Muscle of arm (tissue), 14 donors: ENCODE measurements at places on chromosomes 12 and 14.

GRCh38 chr12:91994208-91994797 lies 151.3 kb downstream of the BTG1 start:
- DNase-seq, result no peak

GRCh38 chr12:71503579-71504391 lies 64.2 kb downstream of the LGR5 start:
- no peak for DNase-seq

GRCh38 chr12:131033486-131033885 lies 79.8 kb downstream of the ADGRD1 start:
- DNase-seq, result no peak

- no peak for DNase-seq
Observed at GRCh38 chr14:104816616-104816884, 15.6 kb downstream of the ZBTB42 start.

DNA sequence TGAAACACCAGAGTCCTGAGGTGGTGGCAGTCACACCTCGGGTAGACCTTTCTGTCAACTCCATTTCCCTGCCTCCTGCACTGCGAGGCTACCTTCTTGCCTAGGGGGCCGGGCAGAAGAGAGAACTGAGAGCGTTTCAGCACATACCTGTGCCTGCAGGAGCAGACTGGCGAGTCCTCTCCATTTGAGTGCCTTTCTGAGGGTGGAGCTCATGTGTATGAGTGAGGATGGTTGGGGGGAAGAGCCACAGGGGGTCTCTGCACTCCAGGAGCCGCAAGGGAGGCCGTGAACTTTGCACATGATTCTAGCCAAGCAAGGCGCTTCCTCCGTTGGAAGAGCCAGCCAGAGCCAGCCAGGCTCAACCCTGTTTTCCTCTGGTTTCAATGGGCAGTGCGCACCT lies 31.0 kb upstream of the CCND2 start:
- DNase-seq, result no peak

DNA sequence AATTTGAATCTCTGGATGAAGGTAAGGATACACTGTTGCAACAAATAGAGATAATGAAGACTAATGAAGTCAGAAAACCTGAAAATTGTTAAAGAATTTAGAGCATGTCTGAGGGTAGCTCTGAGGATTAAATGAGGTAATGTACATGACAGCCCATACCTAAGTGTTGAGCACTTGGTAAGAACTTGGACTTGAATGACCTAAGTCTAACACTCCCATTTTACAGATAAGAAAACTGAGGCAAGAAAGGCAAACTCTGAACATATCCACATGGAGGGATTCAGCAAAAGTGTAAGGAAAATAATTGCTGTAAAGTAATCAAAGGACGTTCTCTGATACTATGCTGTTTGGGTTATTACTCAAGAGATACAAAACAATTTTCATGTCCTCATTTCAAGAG lies 29.0 kb downstream of the PTPRB start:
- no peak for DNase-seq

DNA sequence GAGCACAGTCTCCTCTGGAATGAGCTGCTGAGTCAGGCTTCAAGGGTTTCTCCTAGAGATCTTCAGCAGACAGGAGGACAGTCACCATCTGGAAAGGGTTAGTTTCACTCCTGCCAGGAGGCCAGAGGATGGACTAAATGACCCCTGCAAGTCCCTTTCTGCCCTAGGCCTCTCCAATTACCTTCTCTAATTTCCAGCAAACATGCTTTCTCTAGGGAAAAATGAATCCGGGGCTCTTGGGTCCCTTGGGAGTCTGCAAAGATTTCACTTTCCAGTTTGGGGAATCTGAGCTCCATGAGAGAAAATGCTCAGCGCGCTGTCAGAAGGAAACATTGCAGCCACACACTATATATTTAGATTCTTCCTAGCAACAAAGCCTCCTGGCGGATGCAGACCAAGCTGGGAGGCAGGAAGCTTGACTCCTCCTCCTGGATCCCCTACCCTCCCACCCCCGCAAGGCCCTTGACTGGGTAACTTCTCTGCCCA lies 184.4 kb upstream of the CCND2 start:
- DNase-seq, result peak; percentile 59

GRCh38 chr12:9033265-9033887 lies 44.0 kb downstream of the KLRG1 start:
- no peak for DNase-seq

DNA sequence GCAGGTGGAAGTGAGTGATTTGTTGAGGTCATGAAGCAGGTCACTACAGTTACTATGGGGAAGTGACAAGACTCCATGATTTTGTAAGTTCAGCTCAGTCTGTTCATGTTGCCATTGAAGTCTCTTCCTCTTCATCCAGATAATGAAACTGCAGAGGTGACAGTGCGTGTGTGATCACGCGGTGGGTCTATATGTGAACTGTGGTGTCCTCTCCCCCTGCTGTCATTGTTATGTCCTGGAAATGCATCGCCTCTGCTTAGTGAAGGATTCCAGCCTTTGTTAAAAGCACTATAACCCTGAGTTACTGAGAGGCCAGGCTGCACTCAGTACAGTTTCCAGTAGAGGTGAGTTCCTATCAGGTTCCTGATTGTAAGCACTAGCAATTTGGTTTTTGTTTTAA lies 216.2 kb upstream of the RMST start:
- no peak for DNase-seq

GRCh38 chr12:12985817-12986408 lies 14.2 kb downstream of the HEBP1 start:
- DNase-seq, result no peak

DNA sequence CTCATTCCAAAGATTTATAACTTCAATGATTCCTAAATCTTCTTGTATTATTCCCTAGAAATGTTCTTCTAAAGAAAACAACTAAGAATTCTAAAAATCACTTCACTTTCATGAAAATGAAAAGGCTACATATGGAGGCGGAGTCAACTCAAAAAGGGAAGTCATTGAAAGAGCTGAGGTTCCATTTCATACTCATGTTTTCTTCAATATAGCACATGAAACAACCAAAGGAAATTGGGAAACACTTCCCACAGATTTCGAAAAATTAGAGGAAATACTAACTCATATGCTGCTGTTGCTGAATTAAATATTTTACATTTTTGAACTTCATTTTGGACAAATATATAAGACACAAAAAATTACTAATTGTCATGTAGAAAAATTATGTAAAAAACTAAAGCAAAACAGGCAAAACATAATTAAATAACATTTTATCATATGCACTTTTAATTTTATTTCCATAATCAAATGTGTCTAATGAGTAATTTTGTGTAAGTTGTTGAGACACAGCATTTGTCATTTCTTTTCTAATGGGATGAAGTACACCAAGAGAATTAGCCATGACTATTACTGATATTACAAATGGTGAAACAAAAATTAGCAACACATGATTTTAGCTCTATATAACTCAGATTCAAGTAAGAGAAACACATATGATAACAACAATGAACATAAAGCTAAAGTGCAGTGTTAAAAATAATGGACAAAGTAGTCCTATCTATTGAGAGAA lies at the start of gene CD163:
CD163 (minus strand) TSS at position 92 of the 730 bp plus-strand sequence; CDS start at position 5, 87 bp downstream.
- DNase-seq, result peak; percentile 12

DNA sequence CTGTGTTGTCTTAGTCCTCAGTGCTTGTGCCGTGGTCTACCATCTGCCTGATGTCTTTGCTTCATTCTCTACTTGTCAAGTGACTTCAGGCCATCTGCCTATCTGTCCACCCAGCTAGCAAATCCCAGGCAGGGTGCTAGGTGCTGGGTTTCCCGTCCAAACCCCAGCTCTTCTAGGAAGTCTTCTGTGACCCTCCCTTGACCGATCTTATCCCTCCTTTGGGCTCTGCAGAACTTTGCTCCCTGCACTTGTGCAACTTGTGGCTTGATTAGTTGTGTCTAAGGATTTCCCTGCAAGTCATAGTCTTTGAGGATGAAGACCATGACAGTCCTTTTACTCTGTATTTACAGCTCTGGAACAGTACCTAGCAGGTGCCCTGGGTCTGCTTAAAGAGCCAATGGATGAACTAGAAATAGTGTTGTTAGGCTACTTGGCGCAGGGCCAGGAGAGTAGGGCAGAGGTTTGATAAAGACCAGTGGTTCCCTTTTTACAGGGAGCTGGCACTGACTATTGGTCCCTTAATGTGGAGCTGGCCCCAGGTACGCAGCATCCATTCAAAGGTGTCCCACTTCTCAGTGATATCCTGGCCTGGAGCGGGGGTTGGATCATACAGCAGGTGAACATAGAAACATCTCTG lies 60.1 kb downstream of the ADCK1 start:
- DNase-seq, result no peak

DNA sequence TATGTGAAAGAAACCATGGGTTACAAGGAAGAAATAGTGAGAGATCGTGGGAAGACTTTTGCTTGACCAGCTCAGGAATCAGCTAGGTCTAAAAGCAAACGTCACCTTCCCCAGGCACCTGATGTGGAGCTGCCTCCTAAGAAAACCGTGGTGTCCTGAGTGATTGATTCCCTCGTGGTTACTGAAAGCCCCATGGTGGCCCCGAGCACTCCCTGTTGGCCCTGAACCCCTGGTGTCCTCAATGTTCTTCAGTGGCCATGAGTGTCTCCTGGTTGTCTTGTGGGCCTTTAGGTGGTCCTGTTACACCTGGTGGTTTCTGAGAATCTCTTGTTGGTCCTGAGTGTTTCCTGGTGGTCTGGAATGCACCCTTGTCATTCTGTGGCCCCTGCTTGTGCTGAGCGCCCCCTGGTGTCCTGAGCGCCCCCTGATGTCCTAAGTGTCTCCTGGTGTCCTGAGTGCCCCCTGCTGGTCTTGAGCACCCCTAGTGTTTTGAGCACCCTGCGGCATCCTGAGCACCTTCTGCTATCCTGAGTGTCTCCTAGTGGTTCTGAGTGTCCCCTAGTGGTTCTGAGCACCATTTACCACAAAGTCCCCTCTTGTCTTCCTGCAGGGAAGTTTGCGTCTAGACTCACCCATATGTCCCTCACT lies 518.7 kb downstream of the TMEM121 start:
- peak; percentile 0 for DNase-seq

- no peak for DNase-seq
Observed at GRCh38 chr12:94690198-94690771, 39.9 kb upstream of the TMCC3 start.

DNA sequence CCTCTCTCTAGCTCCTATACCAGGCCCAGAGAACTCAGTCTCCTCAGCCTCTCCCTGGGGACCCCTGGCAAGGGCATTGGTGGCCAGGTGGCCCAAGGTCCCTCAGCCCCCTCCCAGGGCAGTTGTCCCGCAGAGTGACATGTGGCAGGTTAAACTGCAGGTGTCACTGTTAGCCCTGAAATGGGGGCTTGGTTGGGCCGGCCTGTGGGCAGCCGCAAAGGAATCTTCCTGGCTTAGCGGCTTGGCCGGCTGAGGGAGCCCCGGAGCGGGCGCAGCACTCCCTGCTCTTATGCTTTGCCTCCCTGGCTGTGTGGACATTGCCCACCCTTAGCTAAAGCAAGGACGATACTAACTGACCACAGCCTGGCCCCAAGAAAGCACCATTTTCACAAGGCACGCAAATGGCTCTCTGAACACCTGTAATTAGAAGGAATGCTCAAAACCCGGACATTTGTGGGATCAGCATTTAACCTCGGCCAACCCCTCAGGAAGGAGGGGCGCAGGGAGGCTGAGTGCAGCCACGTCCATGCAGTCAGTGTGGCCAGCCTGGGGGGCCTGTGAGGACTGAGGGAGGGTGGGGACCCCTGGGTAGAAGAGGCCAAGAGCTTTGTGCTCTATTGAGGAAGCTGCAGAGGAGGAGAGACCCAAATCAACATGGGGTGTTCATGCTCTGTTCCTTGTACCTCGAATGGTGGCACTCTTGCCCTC lies 82.2 kb downstream of the PAPOLA start:
- DNase-seq, result no peak

GRCh38 chr14:101220921-101221510 lies 317.5 kb upstream of the RTL1 start:
- no peak for DNase-seq

GRCh38 chr14:103132381-103133209 lies 9.3 kb downstream of the TNFAIP2 start:
- DNase-seq, result no peak

- DNase-seq, result no peak
Observed at GRCh38 chr14:92633274-92633616, 115.2 kb downstream of the LGMN start.

GRCh38 chr14:57833323-57833722 lies 32.6 kb downstream of the SLC35F4 start:
- no peak for DNase-seq

GRCh38 chr12:21221778-21222177 lies 90.8 kb downstream of the SLCO1B1 start:
- DNase-seq, result no peak

- no peak for DNase-seq
Observed at GRCh38 chr14:86299994-86300393, 770.0 kb downstream of the FLRT2 start.

DNA sequence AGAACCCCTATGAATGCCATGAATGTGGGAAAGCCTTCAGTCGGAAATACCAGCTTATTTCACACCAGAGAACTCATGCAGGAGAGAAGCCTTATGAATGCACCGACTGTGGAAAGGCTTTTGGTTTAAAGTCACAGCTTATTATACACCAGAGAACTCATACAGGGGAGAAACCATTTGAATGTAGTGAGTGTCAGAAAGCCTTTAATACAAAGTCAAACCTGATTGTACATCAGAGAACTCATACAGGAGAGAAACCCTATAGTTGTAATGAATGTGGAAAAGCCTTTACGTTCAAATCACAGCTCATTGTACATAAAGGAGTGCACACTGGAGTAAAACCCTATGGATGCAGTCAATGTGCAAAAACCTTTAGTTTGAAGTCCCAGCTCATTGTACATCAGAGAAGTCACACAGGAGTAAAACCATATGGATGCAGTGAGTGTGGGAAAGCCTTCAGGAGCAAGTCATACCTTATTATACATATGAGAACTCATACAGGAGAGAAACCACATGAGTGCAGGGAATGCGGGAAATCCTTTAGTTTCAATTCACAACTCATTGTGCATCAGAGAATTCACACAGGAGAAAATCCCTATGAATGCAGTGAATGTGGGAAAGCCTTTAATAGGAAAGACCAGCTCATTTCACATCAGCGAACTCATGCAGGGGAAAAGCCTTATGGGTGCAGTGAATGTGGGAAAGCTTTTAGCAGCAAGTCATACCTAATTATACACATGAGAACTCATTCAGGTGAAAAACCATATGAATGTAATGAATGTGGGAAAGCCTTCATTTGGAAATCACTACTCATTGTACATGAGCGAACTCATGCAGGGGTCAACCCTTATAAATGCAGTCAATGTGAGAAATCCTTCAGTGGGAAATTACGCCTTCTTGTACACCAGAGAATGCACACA lies 22.3 kb downstream of the ZNF268 start:
- no peak for DNase-seq

DNA sequence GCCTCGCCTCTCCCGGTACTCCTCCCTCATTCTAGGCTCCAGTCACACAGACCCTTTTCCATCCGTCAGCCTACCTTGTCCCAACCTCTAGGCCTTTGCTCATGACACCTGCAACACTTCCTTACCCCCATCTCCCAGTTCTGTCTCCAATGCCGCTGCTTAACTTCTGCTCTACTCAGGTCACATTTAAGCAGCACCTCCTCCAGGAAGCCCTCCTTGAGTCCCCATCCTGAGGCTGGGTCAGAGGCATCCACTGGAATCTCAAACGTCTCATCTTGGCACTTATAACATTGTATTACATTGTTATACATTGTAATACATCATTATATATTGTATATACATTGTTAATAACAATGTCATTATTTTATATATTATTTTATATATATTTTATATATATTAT lies 32.8 kb downstream of the RASAL1 start:
- no peak for DNase-seq
